ENCODE measurements at places on chromosomes 12 and 14.

DNA sequence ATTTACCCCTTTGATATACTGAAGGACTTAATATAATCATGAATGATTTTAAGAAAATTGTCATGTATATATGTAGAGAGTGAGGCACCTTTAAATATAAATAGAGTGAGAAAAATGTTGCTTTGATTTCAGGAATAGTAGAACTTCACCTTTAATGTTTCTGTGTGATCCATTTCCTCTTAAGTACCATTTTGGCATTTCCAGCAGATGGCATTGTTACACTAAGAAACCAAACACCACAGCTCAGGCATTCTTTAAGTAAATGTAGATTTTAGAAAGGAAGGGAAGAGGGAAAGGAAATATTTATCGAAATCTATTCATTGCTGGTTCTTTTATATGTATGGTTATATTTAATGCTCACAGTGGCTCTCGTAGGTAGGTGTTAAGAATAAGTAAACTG, 556.7 kb upstream of the FBXO33 start:
- no peak for DNase-seq

DNA sequence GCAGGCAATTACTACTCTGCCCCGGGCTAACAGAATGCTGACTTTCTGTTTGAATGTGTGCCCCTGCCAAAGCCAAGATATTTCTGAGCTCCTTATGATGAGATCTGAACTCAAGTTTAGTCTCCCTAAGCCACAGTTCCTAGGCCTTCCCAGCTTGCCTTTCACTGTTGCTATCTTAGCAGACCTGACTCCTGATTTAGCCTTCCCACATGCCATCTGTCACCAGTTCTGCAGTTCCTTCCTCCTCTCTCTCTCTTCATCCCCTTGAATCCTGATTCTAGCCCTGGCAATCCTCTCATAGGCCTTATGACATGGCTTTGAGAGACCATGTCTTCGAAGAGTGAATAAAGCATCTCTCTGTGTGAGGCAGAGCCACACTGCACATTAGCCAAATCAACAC, 12.5 kb upstream of the SAMD4A start:
- DNase-seq, result no peak

- no peak for DNase-seq
Observed at GRCh38 chr14:30848449-30849240, 25.7 kb upstream of the COCH start.

DNA sequence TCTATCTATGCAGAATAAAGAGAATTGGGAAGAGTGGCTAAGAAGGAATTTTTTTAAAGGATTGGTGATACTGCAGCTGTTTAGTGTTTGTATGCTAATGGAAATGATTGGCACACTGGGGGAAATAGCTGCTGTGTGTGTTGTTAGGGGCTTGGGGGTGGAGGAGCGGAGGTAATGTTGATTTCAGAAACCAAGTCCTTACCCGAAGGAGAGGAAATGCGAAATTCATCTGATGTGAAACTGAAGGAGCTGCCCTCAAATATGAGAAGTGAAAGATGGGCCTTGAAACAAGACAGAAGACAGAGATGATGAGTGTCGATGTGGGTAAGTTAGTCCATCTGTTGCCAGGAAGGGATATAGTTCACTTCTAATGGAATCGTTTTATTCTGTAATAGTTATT, 21.2 kb upstream of the RNASE12 start:
- no peak for DNase-seq

DNA sequence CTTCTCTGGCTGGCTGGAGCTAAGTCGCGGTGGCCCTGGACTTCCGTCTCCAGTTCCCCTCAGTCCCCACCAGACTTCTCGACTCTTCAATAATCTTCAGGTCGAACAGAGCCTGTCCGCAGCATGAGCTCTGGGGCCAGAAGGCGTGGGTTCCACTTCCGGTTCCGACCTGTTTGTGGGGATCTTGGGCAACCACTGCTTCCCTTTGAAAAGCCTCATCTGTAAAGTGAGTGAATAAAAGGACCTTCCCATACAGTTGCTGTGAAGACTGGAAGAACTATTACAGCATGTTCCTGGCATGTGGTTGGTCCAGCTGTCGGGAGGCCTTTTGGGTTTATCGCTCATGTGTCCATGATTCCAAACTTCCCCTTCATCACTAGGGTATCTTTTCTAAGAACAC, 19.4 kb downstream of the ADGRD1 start:
- no peak for DNase-seq

DNA sequence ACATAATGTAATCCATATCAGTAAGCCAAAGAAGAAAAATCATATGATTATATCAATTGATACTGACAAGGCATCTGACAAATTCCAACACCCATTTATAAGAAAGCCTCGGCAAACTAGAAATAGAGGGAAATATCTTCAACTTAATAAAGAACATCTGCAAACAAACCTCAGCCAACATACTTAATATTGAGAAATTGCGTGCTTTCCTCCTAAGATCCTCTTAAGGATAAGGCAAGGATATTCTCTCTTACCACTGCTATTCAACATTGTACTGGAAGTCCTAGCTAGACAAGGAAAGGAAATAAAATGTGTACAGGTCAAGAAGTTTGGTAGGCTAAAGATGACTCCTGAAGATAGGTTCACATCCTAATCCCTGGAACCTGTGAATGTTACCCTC, 115.9 kb downstream of the DERA start:
- no peak for DNase-seq

- no peak for DNase-seq
Observed at GRCh38 chr12:124695861-124696260, 128.4 kb upstream of the NCOR2 start.

GRCh38 chr12:93136253-93137055, 207.4 kb upstream of the EEA1 start:
- no peak for DNase-seq

DNA sequence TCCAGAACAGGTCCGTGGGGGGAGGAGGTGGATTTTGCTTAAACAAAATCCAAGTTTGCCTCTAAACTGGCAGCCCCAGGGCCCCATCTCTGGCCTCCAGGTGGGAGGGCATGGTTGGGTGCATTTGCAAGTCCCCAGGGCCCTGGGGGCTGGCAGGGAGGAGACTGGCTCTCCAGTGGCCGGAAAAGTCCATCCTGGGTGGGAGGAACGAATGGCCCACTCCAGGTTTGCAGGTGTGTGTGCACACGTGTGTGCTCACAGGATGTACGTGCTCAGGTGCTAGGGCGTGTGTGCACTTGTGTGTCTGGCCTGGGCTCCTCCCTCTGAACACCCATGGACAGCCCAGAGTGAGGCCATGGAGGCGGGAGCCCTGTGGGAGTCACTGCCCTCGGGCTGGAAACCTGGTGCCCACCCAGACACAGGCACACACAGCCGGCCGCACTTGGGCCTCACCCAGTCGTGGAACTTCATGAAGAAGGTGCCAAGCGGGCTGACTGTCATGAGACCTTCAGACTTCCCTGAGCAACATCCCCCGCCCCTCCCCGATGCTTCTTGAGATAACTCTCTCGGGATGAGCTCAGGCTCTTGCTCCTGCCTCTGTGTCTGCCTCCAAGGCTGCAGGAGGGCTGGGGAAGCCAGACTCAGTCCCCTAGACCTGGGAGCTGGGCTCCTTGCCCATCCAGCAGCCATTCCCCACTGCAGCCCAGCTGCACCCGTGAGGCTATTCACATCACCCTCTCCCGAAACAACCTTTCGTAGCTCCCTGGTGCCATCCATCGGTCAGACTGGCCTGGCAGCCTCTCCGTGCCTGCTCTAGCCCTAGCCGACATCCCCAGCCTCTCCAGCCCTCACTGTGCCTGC, 9.4 kb downstream of the AHNAK2 start:
- DNase-seq, result no peak

DNA sequence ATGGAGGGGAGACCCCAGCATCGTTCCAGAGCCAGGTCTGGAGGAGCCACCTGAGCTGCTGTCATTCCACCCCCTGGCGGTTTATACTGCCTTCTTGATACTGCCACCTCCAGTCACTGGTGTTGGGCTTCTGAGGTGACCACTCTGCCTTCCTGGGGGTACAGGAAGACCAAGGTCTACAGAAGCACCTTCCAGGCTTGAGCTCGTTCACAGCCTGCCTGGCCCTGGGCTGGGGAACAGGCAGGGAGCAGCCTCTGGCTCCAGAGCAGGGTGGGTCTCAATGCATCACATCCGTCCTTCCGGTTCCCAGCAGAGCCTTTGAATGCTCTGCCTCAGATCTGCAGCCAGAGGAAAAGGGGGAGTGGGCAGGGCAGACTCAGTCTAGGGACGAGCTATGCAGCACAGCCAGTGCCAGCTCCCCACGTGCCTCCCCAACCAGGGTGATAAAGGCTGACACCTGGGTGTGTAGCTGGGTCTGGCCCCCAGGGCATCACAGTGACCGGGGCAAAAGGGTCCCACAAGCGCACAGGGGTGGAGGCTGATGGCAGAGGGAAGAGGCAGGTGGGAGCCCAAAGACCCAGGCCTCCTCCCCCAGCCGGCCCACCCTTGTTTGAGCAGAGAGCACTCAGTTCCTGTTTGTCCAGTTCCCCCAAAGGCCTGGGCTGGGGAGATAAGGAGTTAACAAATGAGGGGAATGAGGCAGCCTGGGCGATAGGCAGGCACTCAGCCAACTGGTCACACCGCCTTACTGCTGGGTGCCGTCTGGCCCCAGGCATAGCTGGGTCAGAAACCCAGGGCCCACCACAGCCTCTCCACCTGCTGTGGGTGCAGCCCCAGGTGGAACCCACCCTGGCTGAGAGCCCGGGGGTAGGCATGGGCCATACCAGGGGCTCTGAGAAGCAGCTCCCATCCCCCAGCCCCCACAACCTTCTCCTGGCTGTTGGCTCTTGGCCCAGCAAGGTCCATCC, 17.1 kb downstream of the DEGS2 start:
- no peak for DNase-seq

GRCh38 chr14:67490196-67490595, 1.7 kb upstream of the TMEM229B start:
- DNase-seq, result no peak

- DNase-seq, result no peak
Observed at GRCh38 chr12:124938587-124938986, 24.1 kb upstream of the UBC start.

- DNase-seq, result no peak
Observed at GRCh38 chr14:19743256-19743655, at the start of gene OR4Q3. TSS of gene OR4Q3 (plus strand) at chr14:19743571.

DNA sequence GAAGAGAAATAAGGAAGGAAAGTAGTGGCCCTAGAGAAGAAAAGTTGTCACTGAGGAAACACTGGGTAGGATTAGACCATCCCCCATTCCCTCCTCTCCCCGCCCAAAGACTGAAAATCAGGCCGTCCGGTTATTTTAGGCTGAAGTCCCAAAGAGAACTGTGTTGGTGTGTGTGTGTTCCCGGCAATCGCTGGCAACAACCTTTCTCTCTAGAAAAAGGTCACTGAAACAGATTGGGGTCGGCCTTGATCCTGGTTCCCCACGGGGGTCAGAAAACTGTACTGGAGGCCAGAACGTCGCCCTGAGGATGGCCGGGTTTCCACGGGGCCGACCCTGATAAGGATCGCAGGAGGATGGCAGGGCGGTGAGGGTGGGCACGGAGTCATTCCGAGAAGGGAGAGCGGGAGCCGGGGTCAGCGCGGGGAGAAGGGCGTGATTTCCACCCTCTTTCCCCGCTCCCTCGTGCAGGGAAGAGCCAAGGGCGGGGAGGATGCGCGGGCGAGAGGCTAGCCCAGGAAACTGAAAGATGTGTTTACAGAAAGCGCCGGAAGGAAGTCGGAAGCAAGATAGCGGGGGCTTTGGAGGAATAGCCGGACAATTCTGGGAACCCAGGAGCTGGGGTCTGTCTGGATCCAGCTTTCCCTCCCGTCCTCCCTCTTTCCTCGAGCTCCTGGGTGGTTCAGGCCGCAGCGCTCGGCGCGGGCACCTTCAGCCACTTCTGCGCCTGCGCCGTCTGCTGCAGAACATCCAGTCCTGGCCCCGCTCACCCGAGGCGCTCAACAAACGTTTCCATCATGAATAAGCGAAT, 25.3 kb upstream of the SPTLC2 start:
- no peak for DNase-seq

DNA sequence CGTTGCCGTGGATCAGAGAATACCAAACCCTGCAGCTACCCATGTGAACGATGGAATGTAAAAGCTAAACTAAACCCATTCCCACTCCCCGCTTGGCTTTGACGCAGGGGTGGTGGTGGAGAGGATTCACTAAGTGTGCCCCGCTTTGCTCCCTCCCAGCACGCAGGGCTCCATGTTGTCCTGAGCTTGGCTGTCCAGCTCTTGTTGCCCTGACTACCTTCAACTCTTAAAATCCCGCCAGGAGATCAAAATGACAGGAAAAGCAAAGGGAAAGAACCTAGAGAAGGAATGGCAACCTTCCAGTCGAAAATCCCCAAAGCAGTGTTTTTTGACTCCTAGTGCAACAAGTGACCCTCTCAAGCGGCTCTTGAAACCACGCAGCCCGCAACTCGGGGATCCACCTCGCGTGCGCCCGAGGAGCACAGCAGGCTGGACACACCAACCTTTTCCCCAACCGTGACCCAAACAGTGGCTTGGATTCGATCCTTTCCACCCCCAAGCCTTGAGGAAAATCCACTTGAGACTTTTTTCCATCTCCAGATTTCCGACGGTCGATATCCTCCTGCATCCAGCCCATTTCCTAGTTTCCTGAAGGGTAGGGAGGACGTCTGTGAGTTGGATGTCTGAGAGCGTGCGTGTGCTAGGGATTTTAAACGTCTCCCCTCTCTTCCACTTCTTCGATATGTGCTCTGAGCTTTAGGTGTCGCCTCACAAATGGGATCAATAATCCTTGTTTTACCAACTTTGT, 1.4 kb downstream of the SYT10 start:
- no peak for DNase-seq

DNA sequence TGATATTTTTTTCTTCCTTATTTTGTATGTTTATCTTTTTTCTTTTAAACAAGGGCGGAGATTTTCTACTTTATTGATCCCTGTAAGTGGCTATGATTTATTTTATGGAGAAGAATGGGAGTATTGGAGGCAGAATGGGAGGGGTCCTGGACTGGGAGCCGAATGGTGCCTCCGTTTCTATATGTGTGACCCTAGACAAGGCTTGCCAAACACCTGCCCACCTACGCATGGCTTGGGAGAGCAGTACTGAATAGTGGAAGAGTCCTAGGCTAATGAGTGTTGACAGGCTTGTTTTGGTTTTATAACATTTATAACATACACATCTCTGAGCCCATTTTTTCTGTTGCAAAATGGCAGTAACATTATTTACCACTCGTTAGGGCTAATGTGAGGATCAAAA, 29.0 kb downstream of the STK38L start:
- no peak for DNase-seq

- DNase-seq, result no peak
Observed at GRCh38 chr12:89556976-89557375, 31.1 kb upstream of the POC1B start.

DNA sequence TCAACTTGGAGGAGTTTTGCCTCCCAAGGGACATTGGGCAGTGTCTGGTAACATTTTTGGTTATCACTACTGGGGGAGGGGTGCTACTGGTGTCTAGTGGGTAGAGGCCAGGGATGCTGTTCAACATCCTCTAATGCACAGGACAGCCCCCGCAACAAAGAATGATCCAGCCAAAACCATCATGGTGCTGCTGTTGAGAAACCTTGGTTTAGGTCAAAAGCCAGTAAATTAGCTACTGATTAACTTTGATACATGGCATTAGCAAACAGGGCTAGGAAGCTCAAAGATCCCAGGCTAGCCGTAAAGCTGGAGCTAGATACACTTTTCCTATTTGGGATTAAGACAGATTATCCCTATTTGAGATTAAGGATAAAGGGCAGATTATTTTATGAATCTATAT, 8.8 kb downstream of the ALKBH2 start:
- DNase-seq, result no peak

All from D721Med (cell line).